ENCODE measurements at places on chromosomes 13 and 19. TPM values are rescaled to one million over a fixed set of nuclear protein-coding genes. Genes with fewer than 3 reads are reported as not detected.

RDH8 gene
- polyA plus RNA-seq = not detected

ATP8A2 gene
- 0.12 TPM for polyA plus RNA-seq

SYDE1 gene
- 13.6 TPM for polyA plus RNA-seq

CGB2 gene
- not detected for polyA plus RNA-seq

TEX101 gene
- not detected for polyA plus RNA-seq

NEK5 gene
- 0.09 TPM for polyA plus RNA-seq

HSPBP1 gene
- polyA plus RNA-seq = 22.3 TPM

ZNF470 gene
- polyA plus RNA-seq = not detected

DNA sequence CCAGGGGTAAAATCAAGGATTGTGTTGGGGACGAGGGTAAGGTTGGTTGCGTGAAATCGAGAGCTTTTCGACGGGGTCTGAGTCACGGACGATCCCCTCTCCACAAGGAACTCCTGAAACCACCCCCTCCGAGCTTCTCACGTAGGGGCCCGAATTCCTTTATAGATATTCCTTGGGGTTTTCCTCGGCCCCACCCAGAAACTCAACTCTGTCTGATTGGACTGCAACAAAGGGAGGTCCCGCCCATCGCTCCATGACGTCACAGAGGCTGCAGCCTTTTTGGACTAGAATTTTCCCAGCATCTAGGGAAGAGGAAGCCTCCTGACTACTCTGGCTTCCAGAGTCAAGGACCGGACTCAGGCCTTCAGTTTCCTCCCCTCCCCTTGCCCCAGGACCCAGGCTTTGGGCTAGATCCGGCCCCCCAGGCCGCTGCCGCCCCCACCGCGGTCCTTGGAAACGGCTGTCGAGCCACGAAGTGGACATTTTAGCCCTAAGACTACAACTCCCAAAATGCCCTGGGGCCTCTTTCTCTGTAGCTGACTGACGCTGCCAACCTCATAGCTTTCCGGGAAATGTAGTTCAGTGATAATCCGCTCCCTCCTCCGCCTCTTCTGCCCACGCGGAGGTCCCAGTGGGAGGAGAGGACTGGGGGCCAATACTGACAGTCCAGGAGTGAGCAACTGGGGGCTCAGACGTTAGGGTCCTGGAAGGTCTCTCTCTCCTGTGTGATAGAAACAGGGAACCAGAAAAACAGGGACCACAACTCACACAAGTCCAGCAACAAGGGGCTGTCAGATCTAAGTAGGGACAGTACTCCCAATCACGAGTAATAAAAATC lies at the start of gene IZUMO1:
Gene IZUMO1, minus strand, starts transcription at position 172 of the 838 bp plus-strand sequence. CDS start 1,050 bp downstream, outside the sequence.
- DNase-seq = no peak

- no peak for DNase-seq
Measured at GRCh38 chr19:10284065-10284959, 2.4 kb upstream of the ICAM4 start.

DNA sequence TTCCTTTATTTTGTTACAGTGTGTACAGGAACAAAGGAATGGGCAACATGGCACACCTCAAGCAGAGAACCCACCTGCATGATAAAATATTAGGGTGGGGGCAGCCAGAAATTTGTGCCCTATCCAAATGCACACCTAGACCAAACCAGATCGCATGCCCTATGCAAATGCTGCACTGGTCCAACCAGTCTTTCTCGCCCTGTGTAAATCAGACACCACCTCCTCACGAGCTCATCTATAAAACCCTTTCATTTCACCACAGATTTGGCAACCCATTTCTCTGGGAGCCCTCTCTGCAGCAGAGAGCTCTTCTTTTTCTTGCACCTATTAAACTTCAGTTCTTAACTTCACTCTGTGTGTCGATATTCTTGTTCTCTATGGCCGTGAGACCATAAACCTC lies 1559.2 kb downstream of the SLITRK1 start:
- DNase-seq = no peak

GRCh38 chr19:49593233-49594113 lies 2.5 kb downstream of the PRR12 start:
- DNase-seq = no peak

DNA sequence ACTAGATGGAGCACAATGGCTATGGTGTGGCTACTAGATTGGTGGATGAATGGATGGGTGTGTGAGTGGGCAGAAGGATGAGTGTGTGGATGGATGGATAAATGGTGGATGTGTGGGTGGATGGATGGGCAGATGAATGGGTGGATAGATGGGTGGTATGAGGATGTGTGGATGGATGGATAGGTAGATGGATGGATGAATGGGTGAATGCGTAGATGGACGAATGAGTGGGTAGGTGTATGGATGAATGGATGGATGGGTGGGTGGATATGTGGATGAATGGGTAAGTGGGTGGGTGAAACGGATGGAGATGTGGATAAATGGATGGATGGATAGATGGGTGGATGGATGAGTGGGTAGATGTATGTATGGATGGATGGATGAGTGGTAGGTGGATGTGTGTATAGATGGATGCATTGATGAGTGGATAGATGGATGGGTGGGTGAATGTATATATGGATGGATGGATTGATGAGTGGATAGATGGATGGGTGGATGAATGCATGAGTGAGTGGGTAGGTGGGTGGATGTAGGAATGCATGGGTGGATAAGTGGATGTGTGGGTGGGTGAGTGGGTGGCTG lies 114.2 kb downstream of the TEX29 start:
- no peak for DNase-seq

DNA sequence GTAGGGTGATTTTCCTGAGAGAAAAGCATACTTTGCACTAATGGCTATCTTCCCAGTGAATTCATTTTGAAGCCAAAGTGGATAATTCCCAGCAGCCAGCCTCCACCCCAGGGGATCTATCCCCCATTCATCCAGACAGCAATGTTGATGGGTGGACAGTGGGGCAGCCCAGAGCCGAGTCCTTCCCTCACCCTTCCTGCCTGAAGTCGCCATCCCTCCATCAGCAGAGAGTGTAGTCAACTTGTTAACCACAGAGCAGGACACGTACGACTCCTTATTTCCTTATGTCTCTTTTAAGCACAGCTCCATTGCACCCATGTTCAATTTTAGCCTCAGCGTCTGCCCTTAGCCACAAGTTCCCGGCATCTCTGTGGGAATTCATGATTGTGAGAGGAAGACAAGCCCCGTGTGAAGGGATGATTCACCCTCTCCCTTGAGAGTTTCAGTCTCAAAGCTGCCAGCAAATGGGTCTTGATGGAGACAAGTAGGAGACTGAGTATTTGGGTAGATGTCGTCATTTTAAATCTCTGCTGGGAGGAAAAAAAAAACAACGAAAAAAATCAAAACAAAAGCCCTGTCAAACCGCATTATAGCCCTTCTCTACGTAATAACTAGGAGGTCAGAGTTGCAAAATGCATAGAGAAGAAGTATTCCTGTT lies 58.3 kb upstream of the MEDAG start:
- DNase-seq = no peak

DNA sequence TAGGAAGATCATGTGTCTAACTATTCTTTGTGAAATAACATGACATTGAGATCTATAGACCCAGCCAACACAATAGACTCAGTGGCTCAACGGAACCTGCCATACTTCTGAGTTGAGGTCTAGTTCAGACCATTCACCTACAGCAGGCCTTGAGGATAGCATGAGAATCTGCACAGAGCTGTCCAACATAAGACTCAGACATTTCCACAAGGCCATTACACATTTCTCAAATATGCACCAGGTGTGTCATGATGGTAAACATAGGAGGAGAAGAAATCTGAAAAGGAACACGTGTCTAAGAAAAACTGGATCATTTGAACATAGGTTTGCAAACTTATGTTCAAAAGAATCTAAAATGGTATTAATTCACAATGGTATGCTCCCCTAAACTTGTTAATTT lies 421.4 kb downstream of the SLITRK6 start:
- no peak for DNase-seq

DNA sequence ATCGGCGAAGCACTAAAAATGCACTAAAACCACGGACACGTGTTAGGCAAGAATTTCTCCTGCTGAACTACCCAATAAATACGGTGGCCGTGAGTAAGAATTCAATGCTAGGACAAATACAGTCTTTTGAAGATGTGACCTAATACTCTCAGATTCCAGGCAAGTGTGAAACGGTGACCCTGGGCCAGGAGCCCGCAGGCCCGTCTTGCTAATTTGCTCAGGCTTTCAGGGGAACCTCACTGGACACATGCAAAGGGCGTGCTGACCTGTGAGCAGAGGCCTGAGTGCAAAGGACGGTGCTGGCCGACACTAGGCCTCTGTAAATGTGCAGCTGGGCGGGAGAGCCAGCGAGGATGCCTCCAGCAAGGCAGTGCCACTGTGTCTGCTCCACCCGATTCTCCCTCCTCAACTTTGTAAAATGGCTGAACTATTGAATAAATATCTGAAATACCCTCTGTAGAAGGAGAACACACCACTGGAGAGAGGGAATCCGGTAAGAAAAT lies 70.1 kb downstream of the STK24 start:
- peak; percentile 61 for DNase-seq

DNA sequence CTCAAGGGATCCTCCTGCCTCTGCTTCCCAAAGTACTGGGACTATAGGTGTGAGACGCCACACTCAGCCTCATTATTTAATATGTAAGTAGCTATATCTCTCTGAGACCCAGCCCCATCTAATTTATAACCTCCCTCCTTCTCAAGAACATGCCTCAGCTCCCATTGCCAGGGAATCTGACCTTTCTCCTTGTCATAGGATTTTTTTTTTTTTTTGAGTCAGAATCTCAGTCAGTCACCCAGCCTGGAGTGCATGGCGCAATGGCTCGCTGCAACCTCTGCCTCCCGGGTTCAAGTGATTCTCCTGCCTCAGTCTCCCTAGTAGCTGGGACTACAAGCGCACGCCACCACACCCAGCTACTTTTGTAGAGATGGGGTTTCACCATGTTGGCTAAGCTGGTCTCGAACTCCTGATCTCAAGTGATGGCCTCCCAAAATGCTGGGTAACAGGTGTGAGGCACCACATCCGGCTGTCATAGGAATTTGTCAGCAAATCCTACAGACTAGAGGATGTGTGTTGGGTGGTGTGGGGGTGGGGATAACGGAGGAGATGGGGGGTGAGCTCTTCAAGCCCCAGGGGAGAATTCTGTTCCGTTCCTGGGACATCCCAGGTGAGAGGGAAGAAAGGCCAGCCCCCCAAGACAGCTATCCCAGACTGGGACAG lies 5.1 kb upstream of the EPS8L1 start:
- DNase-seq = no peak

DNA sequence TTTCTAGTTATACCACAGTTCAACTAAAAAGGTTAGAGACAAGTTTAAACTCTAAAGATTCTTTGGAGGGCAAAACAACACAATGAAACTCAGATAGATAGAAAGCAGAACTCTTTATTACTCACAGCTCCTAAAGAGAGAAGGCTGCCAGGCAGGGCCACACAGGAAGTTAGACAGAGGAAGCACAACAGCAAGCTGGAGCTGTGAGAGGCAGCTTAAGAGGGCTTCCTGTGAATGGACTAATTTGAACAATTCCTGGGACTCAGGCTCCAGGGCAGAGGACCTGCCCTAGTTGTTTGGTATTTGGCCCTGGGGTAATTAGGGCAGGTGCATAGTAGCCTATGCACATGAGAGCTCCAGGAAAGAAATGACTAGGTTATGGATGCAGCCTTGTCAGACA lies 803.6 kb downstream of the DIAPH3 start:
- DNase-seq = no peak

DNA sequence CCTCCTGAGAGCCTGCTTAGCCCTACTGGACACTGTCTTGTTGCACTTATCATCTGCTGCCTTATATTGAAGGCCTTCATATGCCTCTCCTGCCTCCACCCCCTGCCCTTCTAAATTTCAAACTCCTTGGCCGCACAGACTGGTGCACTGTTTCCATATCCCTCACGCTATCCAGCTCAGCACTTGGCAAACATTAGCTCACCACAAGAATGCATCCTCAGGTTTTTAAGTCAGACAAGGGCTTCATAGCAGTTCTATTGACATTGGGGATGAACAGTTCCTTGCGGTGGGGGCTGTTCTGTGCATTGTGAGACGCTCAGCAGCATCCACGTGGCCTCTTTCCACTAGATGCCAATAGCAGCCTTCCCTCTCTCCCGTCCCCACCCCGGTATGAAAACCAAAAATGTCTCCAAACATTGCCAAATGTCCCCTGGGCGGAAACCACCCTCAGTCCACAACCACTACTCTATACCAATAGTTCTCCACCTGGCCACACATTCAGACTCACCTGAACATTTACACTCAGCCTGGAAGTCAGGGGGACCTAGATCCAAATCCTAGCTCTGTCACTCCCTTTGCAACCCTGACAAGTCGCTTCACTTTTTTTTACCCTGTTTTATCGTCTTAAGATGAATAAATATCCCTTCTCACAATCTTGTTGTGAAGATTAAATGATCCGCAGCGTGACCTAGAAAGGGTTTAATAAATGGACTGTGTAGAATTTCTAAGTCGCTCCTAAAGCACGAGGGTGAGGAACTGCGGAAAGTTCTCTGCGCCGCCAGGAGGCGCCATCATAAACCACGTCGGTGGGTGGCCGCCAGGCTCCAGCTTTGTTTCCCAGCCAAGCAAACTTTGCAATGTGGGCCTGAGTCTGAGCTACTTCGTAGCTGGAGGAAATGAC lies 3.6 kb upstream of the CEACAM3 start:
- DNase-seq = peak; percentile 21

DNA sequence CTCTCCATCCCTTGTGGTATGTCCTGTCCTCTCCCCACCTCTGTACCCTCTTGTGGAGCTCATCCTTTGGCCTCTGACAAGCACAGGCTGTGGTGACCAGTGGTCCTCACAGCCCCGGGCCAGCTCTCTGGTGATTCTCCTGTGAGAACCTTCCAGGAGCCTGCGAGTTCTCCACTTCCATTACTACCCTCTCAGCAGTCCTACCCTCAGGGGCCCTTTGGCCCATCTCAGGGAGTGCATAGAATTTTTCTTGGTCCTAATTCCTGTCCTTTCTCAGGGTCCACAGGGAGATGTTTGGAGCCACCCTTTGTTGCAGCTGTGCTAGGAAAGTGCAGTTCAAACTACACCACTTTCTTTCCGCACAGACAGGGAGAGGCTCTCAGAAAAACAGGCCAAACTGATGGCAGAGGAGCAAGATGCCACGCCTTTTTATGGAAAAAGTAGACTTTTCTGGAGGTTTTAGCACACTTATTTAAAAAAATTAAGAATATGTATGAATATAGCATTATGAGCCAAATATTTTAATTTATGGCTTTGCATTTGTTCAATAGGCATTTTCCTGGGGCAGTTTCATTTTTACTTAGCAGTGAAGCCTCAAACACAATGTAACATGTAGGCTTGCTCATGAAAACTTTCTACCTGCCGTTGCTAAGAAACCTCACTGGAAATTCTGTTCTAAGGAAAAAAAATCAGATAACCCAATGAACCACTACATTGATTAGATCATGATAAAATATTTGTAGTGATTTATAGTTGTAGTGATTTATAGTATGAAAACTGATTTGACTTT lies 92.0 kb downstream of the GPR12 start:
- no peak for DNase-seq

- no peak for DNase-seq
Measured at GRCh38 chr19:54114340-54115108, 933 bp downstream of the TFPT start.

GRCh38 chr13:102935896-102936321 lies 90.1 kb downstream of the ERCC5 start:
- no peak for DNase-seq

- no peak for DNase-seq
Measured at GRCh38 chr19:6739883-6740588, 556 bp downstream of the TRIP10 start.

All from HepG2 (cell line).